ENCODE measurements at places on chromosomes 4 and X.

DNA sequence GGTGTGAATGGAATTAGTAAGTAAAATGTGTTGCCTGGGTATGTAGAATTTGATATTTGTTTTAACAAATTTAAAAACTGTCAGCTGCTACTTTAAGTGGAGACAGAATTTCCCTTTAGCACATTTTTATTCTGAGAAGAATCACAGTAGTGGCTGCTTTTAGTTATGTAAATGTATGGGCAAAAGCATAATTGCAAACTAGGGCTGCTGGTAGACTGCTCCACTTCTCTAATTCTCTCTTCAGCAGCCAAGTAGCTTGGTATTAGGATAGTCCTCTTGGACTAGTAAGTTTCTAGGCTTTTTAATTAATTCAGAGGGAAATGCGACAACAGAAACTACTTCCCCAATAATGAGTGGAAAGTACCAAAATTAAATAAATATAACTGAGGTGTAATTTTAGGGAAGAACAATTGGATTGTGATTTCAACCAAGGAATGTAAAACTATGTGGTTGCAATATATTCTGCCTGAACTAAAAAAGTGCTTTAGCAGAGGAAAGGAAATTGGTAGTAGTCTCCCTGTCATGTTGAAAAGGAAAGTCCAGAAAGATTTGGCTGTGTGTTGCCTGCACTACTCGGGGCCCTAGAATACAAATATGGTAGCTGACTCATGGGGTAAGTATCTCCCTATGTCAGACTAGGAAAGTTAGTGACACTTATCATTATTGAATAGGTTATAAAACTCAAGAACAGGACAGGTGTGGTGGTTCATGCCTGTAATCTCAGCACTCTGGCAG, 9.2 kb upstream of the EIF4E start:
- no peak for DNase-seq

DNA sequence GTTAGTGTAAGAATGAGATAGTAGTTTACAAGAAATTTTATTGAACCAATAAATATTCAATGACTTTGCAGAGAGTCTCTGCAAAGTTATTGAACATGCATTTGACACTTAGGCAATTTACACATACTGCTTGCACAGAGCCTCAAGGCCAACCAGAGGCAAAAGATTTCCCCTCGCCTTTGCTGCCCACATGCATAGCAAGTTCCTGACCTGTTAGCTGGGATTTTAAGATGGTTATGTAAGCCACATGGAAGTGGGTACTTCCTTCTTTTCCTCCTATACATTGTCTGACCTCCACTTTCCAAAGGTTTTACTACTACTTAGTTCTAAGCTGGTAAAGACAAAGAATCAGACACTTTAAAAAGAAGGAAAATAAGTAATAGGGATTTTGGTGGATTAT, 430.1 kb upstream of the FRG1 start:
- no peak for DNase-seq

- DNase-seq = peak; percentile 32
Measured at GRCh38 chrX:93673056-93673868, at the start of gene NAP1L3. NAP1L3 (minus strand) TSS chrX:93673578; CDS start chrX:93673304, 274 bp downstream.

DNA sequence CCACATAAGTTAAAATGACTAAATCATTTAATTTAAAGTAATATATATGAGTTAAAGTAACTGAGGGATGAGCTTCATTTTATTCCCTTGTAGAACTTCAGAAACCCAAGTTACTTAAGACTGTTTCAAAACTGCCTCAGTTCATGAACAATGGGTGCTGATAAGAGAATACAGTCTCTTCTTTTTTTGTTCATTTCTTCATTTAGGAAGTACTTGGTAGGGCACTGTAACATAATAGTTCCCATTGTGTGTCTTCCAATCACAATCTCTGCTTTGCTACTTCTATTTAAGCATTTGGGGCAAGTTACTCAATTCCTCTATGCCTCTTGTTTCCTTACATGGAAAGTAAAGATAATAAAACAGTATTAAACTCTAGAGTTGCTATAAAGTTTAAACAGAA, 50.4 kb downstream of the HHIP start:
- no peak for DNase-seq

- DNase-seq = peak; percentile 0
Measured at GRCh38 chr4:141133146-141133998, at the start of gene RNF150. RNF150 (minus strand) TSS chr4:141133469.

GRCh38 chr4:163245044-163245728, 78.5 kb upstream of the NAF1 start:
- no peak for DNase-seq

- no peak for DNase-seq
Measured at GRCh38 chrX:29155286-29155685, 568.0 kb downstream of the IL1RAPL1 start.

DNA sequence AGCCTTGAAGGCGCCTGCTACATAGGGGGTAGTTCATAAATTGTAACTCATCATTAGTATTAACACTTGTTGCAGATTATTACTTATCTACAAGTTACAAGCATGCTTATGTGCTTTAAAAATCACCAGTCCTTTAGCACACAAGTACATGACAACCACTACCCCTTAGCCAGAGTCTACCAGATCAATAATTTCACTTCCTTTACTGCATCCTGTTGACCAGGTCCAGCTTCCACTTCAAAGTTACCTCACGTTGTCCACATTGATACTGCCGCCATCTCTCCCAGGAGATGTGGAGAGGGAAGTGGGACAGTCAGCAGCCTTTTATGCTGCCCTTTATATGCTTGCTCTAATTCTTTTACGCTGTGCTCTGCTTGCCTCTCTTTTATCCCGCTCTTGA, 231.3 kb upstream of the CXXC4 start:
- DNase-seq = no peak

DNA sequence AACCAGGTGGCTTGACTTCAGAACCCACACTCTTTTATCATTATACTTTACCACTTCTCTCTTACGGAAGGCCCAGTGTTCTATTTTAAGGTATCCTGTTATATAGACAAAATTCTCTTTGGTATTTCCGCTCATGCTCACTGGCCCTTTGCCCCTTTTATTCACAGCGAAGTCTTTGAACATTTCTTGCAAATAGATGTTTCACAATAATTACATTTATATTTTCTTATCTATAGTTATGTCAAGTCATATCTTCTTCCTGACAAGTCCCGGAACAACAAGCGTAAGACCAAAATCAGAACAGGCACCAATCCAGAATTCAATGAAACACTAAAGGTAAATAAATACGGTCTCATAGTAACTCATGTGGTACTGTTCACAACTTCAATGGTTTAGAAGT, 102.0 kb downstream of the SYTL5 start:
- no peak for DNase-seq

- no peak for DNase-seq
Measured at GRCh38 chrX:68880846-68881552, 52.2 kb downstream of the EFNB1 start.

GRCh38 chrX:76509775-76510174, 82.3 kb downstream of the MAGEE1 start:
- no peak for DNase-seq

GRCh38 chr4:123217664-123218063, 178.9 kb upstream of the SPRY1 start:
- DNase-seq = no peak

DNA sequence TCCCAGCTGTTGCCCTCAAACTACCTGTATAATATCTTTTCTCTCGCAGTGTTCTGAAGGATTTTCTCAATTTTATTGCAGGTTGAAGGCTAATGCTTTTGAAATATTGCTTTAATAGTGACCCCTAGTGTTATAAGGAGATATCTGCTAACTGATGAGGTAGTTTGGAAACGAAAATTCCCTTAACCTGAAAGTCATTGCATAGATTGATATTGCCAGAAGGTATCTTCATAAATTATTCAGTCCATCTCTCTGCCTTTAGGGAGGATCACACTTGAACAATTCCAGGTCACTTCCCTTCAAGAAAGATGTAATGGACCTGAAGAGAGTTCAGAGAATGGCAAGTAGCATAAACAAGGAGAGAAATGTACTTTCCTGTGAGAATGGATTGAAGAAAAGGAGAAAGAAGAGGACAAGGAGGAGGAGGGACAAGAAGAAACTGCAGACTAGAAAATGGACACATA, 44.1 kb downstream of the TIGD4 start:
- no peak for DNase-seq

DNA sequence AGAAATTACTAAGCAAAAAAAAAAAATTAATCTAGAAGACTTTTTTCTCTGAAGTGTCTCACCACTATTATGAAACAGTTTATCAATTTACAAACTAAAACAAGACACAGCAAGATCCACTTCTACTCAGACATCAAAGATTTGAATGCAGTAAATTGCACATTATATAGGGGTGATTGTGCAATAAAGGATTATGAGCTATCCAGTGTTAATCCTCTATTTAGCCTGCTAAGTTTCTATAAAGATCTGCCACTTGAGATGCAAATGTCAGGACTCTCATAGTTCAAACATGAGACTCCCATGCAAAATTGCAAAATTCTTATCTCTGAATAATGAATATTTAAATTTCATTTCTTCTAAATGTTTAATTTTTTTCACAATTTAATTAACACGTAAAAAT, 2.2 kb downstream of the TECRL start:
- no peak for DNase-seq

DNA sequence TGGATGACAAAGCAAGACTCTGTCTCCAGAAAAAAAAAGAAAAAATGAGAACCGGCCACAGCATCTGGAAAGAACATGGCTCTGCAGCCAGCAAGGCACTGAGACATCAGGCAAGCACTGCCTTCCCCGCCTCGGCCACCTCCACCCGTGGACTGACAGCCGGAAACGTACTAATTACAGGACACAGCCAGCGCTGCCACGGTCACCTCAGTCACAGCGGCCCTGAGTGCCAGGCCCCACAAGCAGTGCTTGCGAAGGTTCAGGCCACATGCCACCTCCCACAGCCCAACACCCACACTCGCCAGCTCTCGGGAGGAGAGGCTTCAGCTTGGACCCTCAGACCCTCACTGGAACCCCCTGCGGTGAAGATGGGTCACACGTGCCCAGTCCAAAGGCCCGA, 16.8 kb downstream of the FAM53A start:
- DNase-seq = no peak

DNA sequence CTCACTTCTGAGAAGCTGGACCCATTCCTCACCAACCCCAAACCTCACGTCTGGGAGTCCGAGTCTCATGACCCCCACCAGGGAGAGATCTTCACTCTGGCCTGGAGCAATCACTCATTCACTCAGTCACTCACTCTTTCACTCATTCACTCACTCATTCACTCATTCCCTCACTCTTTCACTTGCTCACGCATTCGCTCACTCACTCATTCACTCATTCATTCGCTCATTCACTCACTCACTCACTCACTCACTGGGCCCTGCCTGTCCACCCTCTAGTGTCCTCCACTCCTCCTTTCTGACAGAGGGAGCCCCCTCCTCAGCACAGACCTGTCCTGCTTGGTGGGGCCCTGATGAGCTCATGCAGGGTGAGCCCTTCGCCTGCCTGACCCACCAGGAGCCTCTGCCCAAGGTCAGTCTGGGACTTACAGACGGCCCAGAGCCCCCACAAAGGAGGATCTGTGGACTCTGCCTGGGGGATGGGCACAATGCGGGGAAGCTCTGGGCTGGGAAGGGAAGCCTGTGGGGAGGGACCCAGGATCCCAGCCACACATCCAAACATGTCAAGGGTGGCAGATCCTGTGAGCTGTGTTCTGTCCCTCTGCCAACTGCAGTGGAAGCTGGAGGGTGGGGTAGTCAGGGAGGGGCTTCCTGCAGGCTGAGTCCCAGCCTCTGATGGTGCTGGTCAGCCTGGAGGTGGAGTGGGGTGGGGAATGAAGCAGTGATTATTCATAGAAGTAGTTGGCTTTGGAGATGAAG, 18.5 kb downstream of the CPZ start:
- DNase-seq = no peak

- no peak for DNase-seq
Measured at GRCh38 chr4:175787948-175788347, 24.1 kb downstream of the GPM6A start.

- no peak for DNase-seq
Measured at GRCh38 chr4:12140864-12141263, 712.2 kb upstream of the HS3ST1 start.

- DNase-seq = no peak
Measured at GRCh38 chr4:156571146-156571545, 400.5 kb downstream of the PDGFC start.

DNA sequence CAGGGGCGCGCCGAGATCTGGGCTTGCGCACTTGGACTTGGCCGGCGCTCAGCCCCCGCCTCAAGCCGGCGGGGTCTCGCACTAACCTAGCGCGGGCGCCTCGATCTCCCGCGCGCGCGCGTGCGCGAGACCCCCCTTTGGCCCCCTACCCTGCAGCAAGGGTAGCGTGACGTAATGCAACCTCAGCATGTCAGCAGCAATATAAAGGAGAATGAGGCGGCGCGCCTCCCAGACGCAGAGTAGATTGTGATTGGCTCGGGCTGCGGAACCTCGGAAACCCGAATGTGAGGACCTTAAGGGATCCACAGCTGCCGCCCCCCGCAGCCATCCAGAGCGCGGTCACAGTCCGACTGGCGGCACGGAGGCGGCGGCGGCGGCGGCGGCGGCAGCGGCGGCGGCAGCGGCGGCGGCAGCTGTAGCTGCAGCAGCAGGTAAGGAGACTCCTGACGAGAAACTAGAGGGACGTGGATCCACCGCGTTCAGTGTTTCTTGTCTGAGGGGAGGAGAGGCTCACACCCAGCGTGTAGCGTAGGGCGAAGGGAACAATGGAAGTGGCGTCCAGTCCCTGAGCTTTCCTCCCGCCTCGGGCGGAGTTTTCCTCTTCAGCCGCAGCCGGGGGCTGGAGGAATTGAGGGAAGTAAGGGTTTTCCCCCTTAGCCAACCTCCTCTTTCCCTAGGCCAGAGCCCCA, at the start of the genes SATL1 and ZNF711:
TSS of gene SATL1 (minus strand) at position 19 of the 689 bp plus-strand sequence. CDS start 134,811 bp downstream, outside the sequence.
TSS of gene ZNF711 (plus strand) at position 231 of the 689 bp plus-strand sequence. CDS start 3,582 bp downstream, outside the sequence.
- no peak for DNase-seq

DNA sequence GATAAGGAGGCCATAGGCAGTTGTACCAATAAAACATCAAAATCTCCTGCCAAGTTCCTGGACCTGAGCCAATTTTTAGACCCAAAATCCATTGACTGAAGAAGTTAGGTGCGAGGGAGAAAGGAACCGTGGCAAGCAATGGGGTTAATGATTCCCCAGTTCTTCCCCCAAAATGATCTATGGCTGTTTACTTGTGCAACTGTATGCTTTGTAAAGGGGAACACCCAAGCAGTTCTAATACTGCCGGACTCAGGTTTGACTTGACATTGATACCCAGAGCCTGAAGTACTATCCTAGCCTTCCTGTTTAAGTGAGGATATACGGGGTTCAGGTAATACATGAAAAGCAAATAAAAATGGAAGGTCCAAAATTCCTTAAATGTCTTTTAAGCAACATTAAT, 6.7 kb upstream of the EIF4E start:
- no peak for DNase-seq

DNA sequence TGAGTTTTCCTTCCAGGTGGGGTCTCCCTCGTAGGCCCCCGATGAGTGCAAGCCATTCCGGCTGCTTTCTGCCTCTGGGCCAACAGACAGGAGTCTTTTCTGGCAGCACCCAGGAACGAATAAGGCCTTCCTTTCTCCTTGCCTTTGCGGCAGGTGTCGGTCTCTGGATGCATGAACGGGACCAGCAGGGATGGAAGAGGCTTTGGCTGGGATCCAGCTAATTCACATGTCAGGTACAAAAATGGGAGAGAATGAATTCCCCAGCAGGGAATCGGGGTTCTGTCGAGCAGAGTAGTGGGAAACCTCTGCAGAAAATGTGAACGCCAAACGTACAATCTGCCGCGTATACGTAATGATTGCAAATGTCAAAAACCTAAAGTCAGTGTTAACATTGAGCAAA, 146.1 kb upstream of the TBL1X start:
- no peak for DNase-seq

- no peak for DNase-seq
Measured at GRCh38 chr4:145782756-145783155, 102.8 kb downstream of the C4orf51 start.

- no peak for DNase-seq
Measured at GRCh38 chr4:23423540-23423939, 466.3 kb downstream of the PPARGC1A start.

GRCh38 chr4:68569466-68570121, 6.5 kb downstream of the UGT2B17 start:
- no peak for DNase-seq

All from activated naive CD4-positive, alpha-beta T cell (primary cell).